ENCODE measurements at places on chromosomes 4 and X. TPM values are rescaled to one million over a fixed set of nuclear protein-coding genes. Genes with fewer than 3 reads are reported as not detected.
A peak's percentile ranks its signal among the peaks of the same experiment; 100 is the strongest.

CPEB2 gene
- total RNA-seq: 9.5 TPM

EFNB1 gene
- total RNA-seq: 4.6 TPM

ALAS2 gene
- not detected for total RNA-seq

CCNB3 gene
- 0.90 TPM for total RNA-seq

ADH1B gene
- total RNA-seq: not detected

ZCCHC12 gene
- total RNA-seq: 3.1 TPM

C1QTNF7 gene
- total RNA-seq: not detected

DNA sequence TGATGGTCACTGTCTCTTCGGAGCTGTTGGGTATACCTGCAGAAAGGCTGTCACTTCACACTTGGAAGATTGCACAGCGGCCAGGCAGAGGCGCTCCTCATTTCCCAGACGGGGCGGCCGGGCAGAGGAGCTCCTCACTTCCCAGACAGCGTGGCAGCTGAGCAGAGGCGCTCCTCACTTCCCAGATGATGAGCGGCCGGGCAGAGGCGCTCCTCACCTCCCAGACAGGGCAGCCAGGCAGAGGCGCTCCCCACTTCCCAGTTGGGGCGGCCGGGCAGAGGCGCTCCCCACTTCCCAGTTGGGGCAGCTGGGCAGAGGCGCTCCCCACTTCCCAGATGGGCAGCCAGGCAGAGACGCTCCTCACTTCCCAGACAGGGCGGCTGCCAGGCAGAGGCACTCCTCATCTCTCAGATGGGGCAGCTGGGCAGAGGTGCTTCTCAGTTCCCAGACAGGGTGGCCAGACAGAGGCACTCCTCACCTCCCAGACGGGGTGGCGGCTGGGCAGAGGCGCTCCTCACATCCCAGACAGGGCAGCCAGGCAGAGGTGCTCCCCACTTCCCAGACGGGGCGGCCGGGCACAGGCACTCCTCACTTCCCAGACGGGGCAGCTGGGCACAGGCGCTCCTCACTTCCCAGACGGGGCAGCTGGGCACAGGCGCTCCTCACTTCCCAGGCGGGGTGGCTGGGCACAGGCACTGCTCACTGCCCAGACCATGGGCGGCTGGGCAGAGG, 18.8 kb downstream of the PABPC1L2B start:
- no peaks in the 10 kb centered on the region for H3K27me3 ChIP-seq
- no peak overlapping the region for H3K4me3 ChIP-seq
- no peaks in the 10 kb centered on the region for H3K4me1 ChIP-seq
- no peaks in the 10 kb centered on the region for H3K36me3 ChIP-seq
- H3K27ac ChIP-seq: no peak overlapping the region

DNA sequence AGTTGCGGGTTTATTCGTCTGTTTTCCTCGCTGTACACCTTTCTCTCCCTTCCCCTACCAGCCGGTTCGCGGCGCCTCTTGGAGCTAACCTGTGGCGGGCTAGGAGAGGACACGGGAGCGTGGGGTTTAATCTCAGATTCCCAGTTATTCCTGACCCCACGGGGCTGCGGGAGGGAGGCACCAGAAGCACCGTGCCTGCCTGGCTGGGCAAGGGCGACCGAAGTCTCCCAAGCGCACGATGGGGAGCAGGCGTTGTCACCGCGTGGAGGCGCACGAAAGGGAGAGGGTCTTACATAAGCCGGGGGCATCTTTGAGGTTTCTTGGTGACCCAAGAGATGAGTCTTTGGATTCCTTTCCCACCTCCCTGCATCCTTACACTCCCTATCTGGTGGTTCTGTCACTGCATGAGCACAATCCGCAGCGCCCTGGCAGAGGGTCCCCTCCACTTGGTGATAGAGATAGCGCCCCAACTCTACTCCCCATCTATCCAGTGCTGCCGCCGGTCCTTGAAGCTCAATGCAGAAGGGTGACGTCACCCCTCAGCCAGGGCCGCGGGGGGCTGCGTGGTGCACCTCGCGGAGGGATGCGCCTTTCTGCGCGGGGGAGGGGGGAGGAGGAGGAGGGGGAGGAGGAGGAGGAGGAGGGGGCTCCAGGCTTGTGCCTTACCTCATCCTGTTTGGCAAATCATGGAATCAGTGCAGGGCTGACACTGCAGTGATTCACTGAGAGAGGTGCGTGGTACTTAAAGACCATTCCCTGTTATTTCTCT, 793 bp downstream of the TSPAN7 start:
- H3K27me3 ChIP-seq: no peaks in the 10 kb centered on the region
- H3K4me3 ChIP-seq: peak overlapping the region; percentile 78
- H3K27ac ChIP-seq: no peak overlapping the region
- peak; percentile 9 for DNase-seq
- H3K36me3 ChIP-seq: no peaks in the 10 kb centered on the region

DNA sequence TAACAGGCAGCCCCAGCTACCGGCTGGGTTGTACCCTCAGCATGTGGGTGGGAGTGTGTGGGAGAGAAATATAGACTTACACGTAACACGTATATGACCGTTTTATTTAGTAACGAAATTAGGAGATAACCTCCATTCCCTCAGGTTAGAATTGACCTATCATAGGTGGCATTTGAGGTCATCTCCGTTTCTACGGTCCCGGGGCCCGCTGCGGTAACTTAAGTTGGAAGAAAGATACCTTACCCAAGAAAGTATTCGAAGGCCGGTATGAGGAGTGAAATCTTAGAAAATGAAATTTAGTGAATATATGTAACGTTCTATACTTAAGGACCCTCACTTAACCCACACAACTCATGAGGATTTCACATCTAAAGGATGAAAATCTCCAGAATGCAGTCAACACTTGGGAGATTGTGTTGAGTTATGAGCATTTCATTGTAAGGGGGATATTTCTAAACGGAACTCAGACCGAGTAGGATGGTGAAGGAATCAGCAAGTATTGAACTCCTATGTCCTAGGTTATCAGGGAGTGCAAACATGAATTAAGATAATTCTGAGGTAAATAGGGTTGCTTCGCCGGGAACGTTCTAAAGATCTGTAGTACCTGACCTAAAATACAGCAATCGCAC, 891 bp downstream of the CISD2 start:
- H3K4me1 ChIP-seq: peaks cover 51% of the 10 kb centered on the region
- H3K4me3 ChIP-seq: peak overlapping the region; percentile 98
- H3K27me3 ChIP-seq: no peaks in the 10 kb centered on the region
- H3K27ac ChIP-seq: peak overlapping the region; percentile 98
- H3K36me3 ChIP-seq: peaks cover 29% of the 10 kb centered on the region

- no peak overlapping the region for H3K4me3 ChIP-seq
- peaks cover 5% of the 10 kb centered on the region for H3K36me3 ChIP-seq
- H3K27me3 ChIP-seq: no peaks in the 10 kb centered on the region
- H3K27ac ChIP-seq: peak overlapping the region; percentile 9
- H3K4me1 ChIP-seq: peaks cover 64% of the 10 kb centered on the region
These were observed 25.8 kb downstream of the USP9X start for GRCh38 chrX:41110801-41111625.

- H3K4me1 ChIP-seq: no peaks in the 10 kb centered on the region
- H3K27me3 ChIP-seq: no peaks in the 10 kb centered on the region
- H3K36me3 ChIP-seq: no peaks in the 10 kb centered on the region
- no peak overlapping the region for H3K4me3 ChIP-seq
These were observed 340.2 kb upstream of the DKK2 start for GRCh38 chr4:107376293-107376692.

GRCh38 chr4:141705747-141706377, 69.5 kb downstream of the IL15 start:
- H3K27ac ChIP-seq: no peak overlapping the region
- H3K27me3 ChIP-seq: no peaks in the 10 kb centered on the region
- H3K4me3 ChIP-seq: no peak overlapping the region
- peaks cover 5% of the 10 kb centered on the region for H3K36me3 ChIP-seq

GRCh38 chr4:13830449-13830848, 202.9 kb upstream of the BOD1L1 start:
- H3K27me3 ChIP-seq: peaks cover 2% of the 10 kb centered on the region
- H3K4me1 ChIP-seq: no peaks in the 10 kb centered on the region
- H3K27ac ChIP-seq: no peak overlapping the region
- H3K4me3 ChIP-seq: no peak overlapping the region
- no peak for DNase-seq

DNA sequence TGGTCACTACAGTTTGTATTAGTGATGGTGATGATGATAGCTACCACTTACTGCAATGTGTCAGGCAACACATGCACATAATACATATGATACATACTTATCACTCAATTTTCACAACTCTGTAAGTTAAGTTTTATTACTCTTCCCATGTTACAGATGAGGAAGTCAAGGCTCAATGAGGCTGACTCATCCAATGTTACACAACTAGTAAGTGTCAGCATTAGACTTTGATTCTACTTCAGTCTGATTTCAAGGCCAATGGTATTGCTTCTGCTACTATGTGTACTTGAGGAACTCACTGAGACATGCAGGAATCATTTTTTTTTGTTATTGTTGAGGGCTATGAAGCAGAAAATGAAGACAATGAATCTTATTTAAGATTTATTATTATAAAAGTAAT, 96.4 kb upstream of the TRPC5OS start:
- H3K4me1 ChIP-seq: no peaks in the 10 kb centered on the region
- no peak for DNase-seq
- no peaks in the 10 kb centered on the region for H3K27me3 ChIP-seq
- H3K4me3 ChIP-seq: no peak overlapping the region

- no peaks in the 10 kb centered on the region for H3K36me3 ChIP-seq
- peak overlapping the region; percentile 74 for H3K4me3 ChIP-seq
- peak; percentile 85 for DNase-seq
- H3K27me3 ChIP-seq: no peaks in the 10 kb centered on the region
These were observed 55.8 kb upstream of the BCOR start for GRCh38 chrX:40153345-40154249.

DNA sequence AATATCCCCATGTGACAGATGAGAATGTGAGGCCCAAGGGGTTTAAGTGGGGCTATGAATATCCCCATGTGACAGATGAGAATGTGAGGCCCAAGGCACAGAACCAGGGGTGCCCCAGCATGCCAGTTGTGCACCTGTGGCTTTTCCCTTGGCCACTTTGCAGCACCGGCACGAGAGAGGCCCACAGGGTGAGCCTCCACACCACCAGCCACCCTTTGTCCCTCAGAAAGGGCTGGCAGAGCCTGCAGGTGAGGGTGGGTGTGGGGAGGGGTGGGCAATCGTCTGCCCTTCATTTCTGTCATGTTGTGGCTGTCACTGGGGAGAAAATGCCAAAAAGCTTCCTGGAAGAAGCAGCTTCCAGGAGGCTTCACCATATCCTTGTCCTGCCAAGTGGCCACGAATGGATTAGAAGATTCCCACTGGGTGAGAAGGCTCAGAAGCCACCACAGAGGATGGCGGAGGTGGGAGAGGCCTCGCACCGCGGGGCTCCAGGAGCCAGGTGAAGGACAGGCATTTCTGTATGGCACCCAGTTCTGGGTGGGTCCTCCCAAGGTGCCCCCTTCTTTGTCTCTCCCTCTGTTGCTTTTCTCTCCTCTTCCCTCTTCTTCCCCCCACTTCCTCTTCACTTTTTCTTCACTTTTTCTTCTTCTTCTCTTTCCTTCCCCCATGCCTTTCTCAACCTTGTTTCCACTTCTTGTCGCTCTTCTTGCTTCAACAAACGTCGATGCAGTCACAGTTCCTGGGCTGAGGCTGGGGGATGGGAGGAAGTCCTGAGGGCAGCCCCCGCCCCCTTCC, 469 bp upstream of the GPR78 start:
- no peak overlapping the region for H3K4me3 ChIP-seq
- H3K27ac ChIP-seq: no peak overlapping the region
- no peaks in the 10 kb centered on the region for H3K4me1 ChIP-seq

DNA sequence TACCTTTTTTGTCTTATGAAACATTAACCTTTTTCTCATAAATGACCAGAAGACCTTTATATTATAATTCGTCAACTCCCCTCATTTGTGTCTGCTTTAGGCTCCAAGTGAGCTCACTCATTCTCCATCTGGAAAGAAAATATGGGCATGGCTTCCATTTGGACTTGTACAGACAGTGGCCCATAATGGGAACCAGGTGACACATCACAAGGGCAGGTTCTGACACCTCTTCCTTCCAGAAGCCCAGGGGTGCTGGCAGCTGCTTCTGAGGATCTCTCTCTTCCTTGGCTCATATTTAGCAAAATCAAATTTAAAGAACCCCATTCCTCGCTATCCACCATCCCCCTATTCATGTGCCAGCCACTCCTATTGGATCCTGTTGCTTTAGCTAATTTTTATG, 69.6 kb downstream of the CD38 start:
- no peaks in the 10 kb centered on the region for H3K4me1 ChIP-seq
- H3K4me3 ChIP-seq: no peak overlapping the region
- H3K27ac ChIP-seq: no peak overlapping the region
- no peaks in the 10 kb centered on the region for H3K36me3 ChIP-seq
- no peak for DNase-seq
- no peaks in the 10 kb centered on the region for H3K27me3 ChIP-seq

GRCh38 chrX:12153741-12154140, 15.5 kb downstream of the FRMPD4 start:
- H3K4me1 ChIP-seq: no peaks in the 10 kb centered on the region
- no peak for DNase-seq
- no peak overlapping the region for H3K27ac ChIP-seq
- no peak overlapping the region for H3K4me3 ChIP-seq
- H3K27me3 ChIP-seq: no peaks in the 10 kb centered on the region

DNA sequence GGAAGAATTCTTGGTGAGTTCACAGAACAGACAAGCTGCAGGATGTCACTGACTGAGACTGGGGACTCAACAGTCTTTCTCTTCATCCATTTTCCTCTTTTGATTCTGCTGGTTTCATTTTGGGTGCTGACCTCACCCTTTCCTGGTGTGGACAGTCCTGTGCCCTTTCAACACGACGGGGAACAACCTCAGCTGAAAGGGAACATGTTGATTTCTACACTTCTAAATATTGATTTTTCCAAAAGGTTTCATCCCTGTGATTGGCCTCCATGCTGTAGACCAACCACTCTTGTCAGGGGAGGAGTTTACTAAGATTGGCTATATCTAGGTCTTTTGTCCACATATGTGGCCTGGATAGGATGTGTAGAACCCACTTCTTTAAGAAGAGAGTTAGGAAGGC, 91.8 kb downstream of the SLC4A4 start:
- H3K36me3 ChIP-seq: no peaks in the 10 kb centered on the region
- no peaks in the 10 kb centered on the region for H3K4me1 ChIP-seq
- no peaks in the 10 kb centered on the region for H3K27me3 ChIP-seq
- no peak overlapping the region for H3K4me3 ChIP-seq
- H3K27ac ChIP-seq: no peak overlapping the region
